SJCRH30 (cell line): ENCODE measurements at places on chromosomes 2 and 18. TPM values are rescaled to one million over a fixed set of nuclear protein-coding genes. Genes with fewer than 3 reads are reported as not detected.

Gene SMAD7
- total RNA-seq = 3.0 and 3.2 TPM in 2 replicates

Gene EPHA4
- 4.0 and 4.2 TPM in 2 replicates for total RNA-seq

Gene UGT1A7
- total RNA-seq = not detected in 2 replicates

Gene TMEM37
- 0.28 and 0.67 TPM in 2 replicates for total RNA-seq

Gene PRKAG3
- total RNA-seq = 0.13 and 0.16 TPM in 2 replicates

Gene YPEL5
- total RNA-seq = 49.3 and 50.3 TPM in 2 replicates

Gene CD207
- 0.08 TPM in 1 of 2 replicates, not detected in the other for total RNA-seq

Gene E2F6
- total RNA-seq = 32.2 and 40.9 TPM in 2 replicates

Gene DUSP2
- 0.67 and 1.0 TPM in 2 replicates for total RNA-seq

Gene PFN4
- 0.53 and 0.81 TPM in 2 replicates for total RNA-seq

Gene PRSS56
- total RNA-seq = 0.38 and 0.48 TPM in 2 replicates

Gene BMP10
- 0.08 TPM in 1 of 2 replicates, not detected in the other for total RNA-seq

Gene SERPINB13
- total RNA-seq = not detected in 2 replicates

Gene AQP12B
- total RNA-seq = not detected in 2 replicates

Gene NXPH2
- not detected in 2 replicates for total RNA-seq

Gene TMEM163
- total RNA-seq = 0.04 TPM in 1 of 2 replicates, not detected in the other

Gene DNER
- total RNA-seq = 0.15 and 0.18 TPM in 2 replicates

Gene MDH1B
- total RNA-seq = 0.73 and 1.3 TPM in 2 replicates

Gene KCNE4
- 0.02 TPM in 1 of 2 replicates, not detected in the other for total RNA-seq

Gene DSC3
- total RNA-seq = not detected in 2 replicates

Gene TXNDC9
- total RNA-seq = 49.4 and 52.2 TPM in 2 replicates

Gene TUBA3E
- not detected in 2 replicates for total RNA-seq

Gene TMEM198
- 8.1 and 8.2 TPM in 2 replicates for total RNA-seq

Gene ACMSD
- total RNA-seq = not detected in 2 replicates

Gene APCDD1
- total RNA-seq = not detected in 2 replicates

Gene COL4A4
- total RNA-seq = not detected in 2 replicates

Gene SMYD1
- 2.3 and 2.4 TPM in 2 replicates for total RNA-seq

Gene DUSP28
- 9.3 and 11.3 TPM in 2 replicates for total RNA-seq

Gene ST6GAL2
- total RNA-seq = 1.7 and 2.2 TPM in 2 replicates

Gene SPATS2L
- total RNA-seq = 339 and 355 TPM in 2 replicates

Gene ATP6V1C2
- total RNA-seq = 0.23 and 0.40 TPM in 2 replicates

Gene GNAL
- total RNA-seq = 2.6 and 2.9 TPM in 2 replicates
